ENCODE measurements at places on chromosomes 6 and 20.

DNA sequence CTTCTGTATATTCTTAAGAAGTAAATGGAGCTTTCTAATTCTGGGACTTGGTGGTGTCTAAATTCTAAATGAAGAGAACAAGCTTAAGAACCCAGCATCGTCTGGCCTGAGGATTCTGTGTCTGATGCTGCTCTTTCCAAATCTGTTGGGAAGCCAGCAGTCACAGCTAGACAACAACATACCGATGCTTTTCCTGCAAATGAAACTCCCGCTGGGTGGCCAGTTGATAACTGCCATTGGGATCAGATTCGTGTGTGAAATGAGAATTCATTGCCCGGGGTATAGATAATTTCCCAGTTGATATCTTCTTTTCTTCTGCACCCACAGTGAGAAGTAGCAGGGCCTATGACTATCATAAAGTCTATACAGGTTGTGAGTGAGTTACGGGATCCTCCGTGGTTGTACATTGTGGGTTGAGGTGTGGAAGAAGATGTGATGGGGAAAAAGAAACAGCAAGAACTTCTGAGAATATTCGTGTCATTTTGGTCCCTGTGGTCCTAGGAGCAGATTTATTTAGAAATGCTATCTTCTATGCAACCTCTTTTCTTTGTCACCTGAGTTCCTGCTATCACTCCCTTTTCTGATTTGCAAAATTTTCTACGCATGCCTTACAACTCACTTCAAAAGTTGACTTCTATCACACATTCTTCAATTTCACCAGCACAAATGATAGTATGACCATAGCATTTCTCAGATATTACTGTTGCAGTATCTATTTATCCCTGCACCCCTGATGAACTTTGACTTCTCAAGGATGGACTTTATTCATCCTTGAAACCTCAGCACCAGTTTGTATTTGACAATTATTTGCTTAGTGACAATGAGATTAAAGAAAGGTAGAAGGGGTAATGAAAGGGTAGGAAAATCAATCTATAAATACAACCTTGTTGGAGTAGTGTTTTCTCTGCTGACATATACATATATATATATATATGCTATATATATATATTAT is 10.4 kb downstream of the NOX3 start:
- DNase-seq: no peak

DNA sequence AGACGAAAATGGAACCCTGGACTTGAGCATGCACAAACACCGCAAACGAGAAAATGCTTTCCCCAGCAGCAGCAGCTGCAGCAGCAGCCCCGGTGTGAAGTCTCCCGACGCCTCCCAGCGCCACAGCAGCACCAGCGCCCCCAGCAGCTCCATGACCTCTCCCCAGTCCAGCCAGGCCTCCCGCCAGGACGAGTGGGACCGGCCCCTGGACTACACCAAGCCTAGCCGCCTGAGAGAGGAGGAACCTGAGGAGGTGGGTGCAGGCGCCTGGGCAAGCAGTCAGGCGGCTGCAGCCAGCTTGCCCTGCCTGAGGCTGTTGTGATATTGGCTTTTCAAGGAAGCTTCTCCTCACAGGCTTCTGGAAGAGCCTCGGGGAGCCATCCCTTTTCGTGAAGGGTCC is 35.8 kb upstream of the PCMTD2 start:
- DNase-seq: no peak

GRCh38 chr6:38407192-38407591 is 232.5 kb downstream of the BTBD9 start:
- DNase-seq: no peak

DNA sequence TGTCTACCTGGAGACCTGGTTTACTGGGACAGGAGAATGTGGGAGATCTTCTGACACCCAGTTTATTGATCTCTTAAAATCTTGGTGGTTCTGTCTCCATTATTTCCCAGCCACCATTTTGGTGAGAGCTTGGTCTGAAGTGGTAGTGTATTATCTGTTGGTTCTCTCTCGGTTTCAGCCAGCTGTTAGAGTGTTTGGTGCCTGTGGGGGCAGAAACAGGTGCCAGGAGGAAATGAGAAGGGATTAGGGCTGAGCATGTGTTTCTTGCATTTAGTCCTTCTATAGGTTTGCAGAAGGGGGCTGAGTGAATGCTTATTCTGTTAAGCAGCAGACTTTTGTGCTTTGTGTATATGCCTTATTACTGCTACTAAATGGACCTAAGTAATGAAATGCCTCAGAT is 9.6 kb downstream of the JARID2 start:
- no peak for DNase-seq

- DNase-seq: no peak
Observed at GRCh38 chr20:13002251-13002650, 6.5 kb upstream of the SPTLC3 start.

DNA sequence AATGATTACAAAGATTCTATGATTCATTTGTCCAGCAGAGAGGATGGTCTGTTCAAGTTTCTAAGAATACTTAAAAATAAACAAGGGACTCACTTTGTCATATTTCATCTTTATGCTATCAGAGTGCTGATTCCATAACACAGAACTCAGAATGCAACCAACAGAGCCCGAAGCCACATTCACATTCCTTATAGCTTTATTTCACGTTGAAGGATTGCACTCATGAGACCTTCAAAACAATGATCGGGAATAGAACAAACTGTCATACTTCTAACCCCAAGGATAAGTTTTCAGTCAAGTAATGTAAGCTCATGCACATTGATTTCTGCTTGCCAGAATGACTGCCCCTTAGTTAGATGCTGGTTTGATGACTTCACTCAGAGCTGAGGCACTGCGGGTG is 25.2 kb downstream of the FNDC1 start:
- DNase-seq: no peak

DNA sequence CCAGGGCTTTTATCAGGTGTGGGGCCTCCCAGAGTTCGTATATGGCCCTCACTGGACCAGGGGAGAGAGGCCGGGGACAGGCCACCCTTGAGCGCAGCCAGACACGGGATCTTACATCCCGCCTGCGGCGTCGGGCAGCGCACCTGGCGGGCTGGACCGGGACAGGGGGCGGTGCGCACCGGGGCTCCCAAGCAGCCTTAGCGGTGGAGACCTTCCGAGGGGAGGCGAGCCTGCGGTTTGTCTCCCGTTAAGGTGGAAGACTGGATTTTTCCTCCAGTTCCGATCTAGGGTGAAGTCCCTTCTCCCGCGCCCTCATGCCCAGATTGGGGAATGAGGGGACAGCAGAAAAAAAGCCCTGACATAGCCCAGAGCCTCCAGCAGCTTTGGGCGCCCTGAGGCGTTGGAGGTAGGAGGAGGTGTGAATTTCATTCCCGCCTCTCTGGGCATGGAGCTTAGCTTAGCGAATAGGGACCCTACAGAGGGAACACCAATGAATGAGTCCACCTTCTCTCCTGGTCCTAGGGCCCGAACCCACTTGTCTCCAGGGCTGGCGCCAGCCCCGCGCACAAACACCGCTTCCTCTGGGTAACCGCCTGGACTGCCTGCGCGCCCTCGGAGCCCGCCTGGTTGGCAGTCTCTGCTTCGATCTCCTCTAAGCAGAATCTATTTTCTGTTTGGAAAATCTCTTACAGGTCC is 6.7 kb upstream of the LAMP5 start:
- no peak for DNase-seq

DNA sequence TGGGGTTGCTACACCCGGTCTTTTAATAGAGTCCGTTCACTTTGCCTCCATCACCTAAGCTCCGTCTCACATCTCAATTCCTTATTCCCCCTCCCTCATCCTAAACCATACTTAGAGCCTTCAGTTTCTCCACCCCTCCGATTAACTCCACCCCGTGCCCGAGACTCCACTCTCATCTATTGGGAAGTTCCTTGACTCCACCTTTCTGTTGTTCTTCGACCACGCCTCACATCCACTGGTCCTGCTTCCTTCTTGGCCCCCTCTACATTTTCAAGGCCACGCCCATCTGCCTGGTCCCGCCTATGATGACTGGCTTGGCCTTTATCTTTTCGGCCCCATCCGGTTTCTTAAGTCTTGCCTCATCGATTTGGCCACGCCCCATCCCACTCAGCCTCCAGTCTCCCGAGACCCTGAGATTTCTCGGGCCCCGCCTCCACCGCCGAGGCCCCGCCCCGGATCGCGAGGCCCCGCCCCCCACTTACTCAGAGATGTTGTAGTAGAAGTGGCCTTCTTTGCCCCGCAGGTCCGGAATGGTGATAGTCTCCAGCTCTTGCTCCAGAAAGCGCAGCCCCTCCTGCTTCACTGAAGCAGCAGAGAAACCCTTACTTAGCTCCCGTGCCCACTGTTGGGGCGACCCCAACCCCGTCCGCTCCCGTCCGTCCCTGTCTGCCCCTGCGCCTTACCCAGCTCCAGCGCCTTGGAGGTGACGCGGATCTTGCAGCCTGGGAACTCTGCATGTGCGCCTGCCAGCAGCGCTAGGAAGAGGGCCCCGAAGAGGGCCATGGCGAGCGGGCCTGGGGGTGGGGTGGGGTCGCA is 1.1 kb downstream of the PLTP start:
- DNase-seq: no peak

DNA sequence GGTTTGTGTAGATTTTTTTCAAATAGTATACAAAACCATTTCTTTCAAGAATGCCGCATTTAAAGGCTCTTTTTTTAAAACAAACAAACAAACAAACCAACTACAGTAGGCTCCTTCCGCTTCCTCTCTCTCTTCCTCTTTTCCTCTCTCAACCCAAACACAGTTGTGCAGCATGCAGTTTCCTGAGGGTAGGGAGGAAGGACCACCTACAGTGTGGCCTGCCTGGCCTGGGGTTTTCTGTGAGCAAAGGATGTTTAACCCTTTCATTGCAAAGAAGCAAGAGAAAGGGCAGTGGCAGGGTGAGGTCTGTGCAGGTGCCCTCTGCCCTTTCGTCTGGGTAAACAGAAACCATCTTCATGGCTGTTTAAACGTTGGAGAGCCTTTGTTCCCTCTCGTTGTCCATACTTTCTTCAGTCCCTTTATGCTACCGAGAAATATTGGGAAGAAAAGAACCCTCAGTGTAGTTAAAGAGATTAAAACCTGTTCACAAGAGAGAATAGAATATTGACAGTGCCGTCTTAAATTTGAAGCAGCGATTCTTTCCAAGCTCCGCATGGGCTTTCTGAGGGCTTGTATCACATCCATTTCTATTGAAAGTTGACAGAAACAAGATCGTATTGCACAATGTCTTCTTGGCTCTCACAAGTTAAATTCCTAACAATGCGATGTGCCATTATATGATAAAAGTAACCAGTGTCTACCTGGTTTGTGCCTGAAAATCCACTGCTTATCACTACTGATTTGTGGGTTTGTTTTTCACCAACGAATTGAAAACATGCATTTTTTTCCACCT is 215.5 kb upstream of the SNX9 start:
- no peak for DNase-seq

DNA sequence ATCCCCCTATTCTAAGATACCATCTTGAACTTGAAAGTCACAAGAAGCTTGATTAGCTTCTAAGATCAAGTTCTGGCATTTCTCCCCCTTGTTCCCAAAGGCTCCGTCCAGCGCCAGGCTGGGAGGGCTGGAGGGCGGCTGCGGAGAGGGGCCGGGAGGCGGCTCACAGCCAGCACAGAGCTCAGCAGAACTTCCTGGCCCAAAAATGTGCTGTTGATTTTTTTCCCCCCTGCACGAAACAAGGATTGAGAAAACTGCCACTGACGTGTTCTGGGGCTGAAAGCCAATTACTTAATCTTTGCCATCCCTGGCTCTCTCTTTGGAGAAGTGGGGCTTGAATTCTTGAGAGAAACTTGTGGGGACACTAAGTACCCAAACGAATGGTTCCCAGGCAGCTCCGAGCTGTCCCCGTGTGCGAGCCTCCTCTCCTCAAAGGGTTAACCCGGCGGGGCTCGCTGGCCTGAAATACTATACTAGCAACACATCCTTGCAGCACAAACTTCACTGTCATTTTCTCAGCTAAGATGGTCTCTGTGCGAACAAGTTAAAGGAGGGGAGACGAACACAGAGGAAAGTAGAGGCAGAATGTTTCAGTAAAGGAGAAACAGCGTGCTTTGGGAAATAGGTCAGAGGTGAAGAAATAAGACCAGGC is 452 bp downstream of the TRAF3IP2 start:
- no peak for DNase-seq

GRCh38 chr20:34586488-34587163 is 28.1 kb downstream of the MAP1LC3A start:
- no peak for DNase-seq

DNA sequence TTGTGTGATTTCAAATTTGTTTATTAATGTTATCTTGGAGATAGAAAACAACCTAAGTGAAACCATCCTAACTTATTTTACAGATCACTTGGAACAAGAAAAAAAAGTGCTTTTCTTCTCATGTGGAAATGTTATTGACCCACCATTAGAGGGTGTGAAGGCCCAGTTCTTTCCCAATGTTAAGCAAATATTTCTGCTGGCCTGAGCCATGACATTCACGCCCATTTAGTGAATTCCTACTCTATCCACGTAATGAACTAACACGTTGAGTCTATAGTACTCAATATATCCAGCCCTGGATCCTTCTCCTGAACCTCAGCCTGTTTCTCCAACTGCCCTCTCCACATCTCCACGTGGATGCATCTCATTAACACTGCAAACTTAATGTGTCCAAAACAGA is 180.6 kb upstream of the ZFP64 start:
- no peak for DNase-seq

DNA sequence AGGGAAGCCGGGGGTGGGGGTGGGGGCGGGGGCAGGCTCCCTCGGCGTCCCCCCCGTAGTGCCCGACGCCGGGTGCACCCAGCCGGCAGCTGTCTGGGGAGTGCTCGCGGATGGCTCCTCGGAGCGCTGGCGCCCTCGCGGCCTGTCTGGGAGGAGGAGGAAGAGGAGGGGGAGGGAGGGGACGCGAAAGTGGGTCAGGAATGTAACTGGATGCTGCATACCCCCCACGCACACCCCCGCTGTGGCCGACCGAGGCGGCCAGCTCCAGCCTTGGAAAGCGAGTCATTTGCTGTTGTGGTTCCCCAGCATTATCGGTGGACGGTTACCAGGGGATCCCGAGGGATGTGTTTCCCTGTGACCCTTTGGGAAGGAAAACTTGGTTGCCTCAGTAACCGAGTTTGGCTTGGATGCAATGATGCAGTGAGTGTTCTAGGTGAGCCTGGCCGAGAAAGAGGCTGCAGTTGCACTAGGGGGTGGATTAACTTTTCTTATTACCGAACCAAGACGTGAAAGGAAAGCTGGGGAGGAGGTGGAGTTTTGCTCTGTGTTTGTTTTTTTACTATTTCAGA is 55.2 kb upstream of the RREB1 start:
- peak; percentile 3 for DNase-seq

DNA sequence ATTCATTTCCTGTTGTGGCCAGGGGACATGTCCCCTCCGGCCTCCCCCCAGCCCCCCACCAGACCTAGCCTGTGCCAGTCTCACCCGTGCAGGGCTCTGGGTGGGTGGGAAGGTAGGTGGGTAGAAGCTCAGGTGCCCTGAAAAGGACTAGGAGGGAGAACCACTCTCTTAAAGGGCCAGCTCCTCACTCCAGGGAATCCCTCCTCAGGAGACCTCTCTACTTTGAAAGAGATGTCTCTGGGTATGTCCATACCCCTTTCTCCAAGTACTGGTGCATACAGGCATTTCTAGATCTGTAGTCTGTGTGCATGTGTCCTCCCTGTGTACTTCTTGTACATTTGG is 60.8 kb upstream of the EPB41L1 start:
- DNase-seq: no peak

- DNase-seq: no peak
Observed at GRCh38 chr6:35086636-35087360, 54.3 kb downstream of the TCP11 start.

Measured in NCI-H1092 treated with DMSO at 0.1 percent for 48 hours (cell line).